Sigmoid colon (tissue), 7 donors: ENCODE measurements at places on chromosomes 2 and 18. TPM values are rescaled to one million over a fixed set of nuclear protein-coding genes. Genes with fewer than 3 reads are reported as not detected.

DNA sequence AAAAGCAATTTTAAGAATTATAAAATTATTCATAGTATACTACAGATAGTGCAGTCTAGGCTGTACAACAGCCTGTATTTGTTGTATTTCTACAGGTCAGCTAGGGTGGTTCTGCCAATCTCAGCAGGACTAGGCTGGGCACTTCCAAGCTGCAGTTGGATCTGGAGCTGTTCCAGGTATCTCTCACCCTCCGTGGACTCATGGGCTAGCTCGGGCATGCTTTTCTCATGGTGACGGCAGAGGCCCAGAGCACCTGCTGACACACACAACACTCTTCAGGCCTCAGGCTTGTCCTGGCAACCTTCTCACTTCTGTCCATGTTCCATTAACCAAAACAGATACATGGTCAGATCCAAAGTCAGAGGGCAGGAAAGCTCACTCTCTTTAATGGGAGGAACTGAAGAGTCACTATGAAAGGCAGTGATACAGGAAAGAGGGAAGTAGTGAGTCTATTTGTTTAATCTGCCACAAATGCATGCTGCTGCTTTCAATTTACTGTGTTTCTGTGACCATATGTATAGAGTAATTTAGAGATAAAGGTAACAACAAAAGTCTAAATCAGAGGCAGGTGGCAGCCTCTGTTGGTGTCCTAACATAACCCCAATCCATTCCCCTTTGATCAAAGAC is 462.4 kb upstream of the ACVR2A start:
- no peak for DNase-seq

GRCh38 chr2:173441222-173441621 is 86.5 kb downstream of the CDCA7 start:
- no peak for DNase-seq

DNA sequence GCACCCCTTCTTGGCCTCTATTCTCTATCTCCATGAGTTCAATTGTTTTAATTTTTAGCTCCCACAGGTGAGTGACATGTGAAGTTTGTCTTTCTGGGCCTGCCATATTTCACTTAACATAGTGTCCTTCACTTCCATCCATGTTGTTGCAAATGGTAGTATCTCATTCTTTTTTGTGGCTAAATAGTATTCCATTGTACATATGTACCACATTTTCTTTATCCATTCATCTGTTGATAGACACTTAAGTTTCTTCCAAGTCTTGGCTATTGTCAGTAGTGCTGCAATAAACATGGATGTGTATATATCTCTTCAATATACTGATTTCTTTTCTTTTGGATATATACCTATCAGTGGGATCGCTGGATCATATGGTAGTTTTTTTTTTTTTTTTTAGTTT is 9.0 kb downstream of the STRADB start:
- no peak for DNase-seq

Gene SNORC
- total RNA-seq, result 1.2 TPM

DNA sequence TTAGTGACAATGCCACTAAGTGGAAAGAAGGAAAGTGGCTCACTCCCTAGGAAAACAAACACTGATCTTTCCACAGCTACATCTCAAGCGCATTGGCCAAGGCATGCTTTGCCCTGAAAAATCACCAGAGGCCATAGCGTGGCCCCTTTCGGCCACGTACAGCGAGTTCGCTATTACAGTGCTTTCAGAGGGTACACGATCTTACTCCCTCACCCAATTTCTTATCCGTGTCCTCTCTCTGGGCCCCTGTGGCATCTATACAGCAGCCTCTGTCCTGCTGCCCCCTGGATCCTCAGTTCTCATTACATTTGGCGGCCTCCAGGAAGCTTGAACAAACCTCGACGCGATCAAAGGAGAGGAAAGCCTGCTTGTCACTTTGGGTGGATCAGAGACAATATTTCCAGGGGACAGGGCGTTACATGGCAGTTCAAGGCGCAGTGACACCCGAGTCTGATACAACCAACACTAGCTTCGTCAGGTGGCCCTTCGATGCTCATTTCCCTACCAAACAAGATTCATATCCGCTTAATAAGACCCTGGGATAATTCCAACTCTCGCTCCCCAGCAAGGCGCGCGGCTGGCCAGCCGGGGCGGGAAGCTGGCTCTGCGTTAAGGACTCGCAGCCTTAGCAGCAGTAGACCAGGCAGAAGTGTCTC is 941 bp downstream of the SKOR2 start:
- no peak for DNase-seq
